CD8-positive, alpha-beta memory T cell (primary cell): ENCODE measurements at places on chromosomes 5 and 9. TPM values are rescaled to one million over a fixed set of nuclear protein-coding genes. Genes with fewer than 3 reads are reported as not detected.

DNA sequence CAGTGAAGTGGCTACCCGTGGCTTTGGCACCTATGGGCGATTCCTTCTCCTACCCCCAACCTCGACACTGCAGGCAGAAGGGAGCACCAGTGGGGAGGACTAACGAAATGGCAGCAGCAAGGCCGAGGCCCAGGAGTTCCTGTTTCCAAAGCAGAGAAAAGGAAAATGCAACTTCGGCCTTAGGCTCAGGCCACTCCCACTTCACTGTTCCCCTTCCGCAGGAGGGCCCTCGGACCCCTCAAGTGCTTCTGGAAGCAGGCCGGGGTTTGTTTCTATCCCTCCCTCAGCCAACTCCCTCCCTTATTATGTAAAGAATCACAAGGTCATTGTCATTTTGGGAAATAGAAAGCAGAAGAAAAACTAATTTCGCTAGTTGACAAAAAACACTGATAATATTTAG, 36.4 kb upstream of the NKX2-5 start:
- H3K4me1 ChIP-seq: no peaks in the 10 kb centered on the region
- H3K36me3 ChIP-seq: no peaks in the 10 kb centered on the region
- no peak overlapping the region for H3K27ac ChIP-seq
- H3K4me3 ChIP-seq: no peak overlapping the region
- H3K27me3 ChIP-seq: no peaks in the 10 kb centered on the region
- DNase-seq: no peak

DNA sequence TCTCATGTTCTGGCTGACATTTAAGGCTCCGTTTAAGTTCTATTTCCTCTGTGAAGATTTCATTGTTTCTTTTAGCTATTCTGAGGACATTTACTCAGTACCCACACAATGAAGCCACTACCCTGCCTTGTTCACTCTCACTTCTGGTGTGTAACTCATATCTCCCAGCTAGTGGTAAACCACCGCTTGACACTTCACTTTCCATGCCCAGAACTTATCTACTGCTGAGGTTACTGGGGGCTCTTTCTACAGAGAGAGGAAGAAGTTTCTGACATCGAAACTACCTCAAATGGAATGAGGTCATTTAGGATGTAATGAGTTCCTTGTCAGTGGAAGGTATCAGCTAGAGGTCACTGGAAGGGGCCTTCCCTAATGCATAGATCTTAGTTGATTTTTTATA, 501.5 kb downstream of the DMAC1 start:
- DNase-seq: no peak
- no peak overlapping the region for H3K27ac ChIP-seq
- no peaks in the 10 kb centered on the region for H3K27me3 ChIP-seq
- no peak overlapping the region for H3K4me3 ChIP-seq
- H3K36me3 ChIP-seq: no peaks in the 10 kb centered on the region

- H3K4me3 ChIP-seq: no peak overlapping the region
- H3K36me3 ChIP-seq: no peaks in the 10 kb centered on the region
- DNase-seq: peak; percentile 40
- no peaks in the 10 kb centered on the region for H3K4me1 ChIP-seq
These were observed 12.8 kb upstream of the ZFP62 start for GRCh38 chr5:180873615-180874520.

ADGRV1 gene
- 0.44 TPM for total RNA-seq

STING1 gene
- 109 TPM for total RNA-seq

CATSPER3 gene
- total RNA-seq: 0.18 TPM

SMIM33 gene
- total RNA-seq: 0.11 TPM

F2RL1 gene
- 1.8 TPM for total RNA-seq

CCL21 gene
- total RNA-seq: not detected
